Stimulated activated CD4-positive, alpha-beta T cell treated with anti-CD3 and anti-CD28 coated beads, Interleukin-2, amount 100 ng/mL, for 4 hours (primary cell): ENCODE measurements at places on chromosomes 1 and 21.

DNA sequence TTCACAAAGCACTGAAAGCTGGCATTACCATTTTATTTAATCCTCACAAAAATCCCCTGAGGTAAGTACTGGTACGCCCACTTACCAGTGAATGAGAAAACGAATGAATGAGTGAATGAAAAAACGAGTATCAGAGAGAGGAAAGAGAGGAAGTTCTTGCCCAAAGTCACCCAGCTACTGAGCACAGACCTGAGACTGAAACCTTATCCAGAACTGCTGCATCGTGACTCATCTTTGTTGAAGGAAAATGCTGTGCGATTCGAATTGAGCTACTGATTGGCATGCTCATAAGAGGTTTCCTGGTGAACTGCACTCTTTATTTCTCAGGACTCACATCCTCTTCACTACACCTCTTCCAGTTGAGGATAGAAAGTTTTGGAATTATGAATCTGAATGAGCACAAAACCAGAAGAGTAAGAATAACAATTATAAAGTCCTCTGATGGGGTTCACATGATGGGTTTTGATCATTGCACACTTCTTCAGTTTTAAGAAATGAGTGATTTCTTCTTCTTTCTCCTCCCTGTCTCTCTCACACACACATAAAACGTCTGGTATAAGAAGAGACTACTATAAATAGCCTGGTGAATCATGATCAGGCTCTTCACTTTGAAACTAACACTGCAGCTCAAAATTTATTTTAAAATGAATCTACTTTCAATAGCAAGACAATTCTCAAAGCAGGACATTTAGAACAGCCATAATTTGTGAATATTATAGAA lies 32.1 kb downstream of the IL12RB2 start:
- no peak for DNase-seq

DNA sequence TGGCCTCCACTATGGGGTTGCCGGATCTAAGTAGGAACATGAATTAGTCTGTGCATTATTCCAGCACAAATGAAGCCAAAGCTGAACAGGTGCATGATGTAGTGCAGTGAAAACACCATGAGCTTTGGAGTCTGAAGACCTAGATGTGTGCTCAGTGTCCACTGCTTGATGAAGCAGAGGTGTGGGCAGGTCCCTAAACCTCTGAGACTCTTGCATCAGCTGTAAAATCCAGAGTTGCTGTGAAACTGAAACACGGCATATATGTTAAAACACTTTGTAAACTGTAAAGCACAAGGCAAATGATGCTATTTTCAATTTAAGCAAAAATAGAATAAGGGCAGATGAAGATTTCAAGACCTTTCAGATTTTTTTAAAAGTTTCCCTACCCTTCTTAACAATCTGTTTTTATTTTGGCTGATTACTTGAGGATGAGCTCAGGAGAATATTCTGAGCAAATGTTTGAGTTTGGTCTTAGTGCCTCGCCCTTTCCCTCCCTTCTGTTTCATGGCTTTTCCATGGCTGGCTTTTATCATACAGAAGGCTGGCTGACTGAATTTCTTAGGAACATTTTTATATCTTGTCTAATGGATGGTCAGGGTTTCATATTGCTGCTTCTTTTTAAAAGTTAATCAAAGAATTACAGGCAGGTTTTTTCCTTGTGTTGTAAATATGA lies 221.8 kb downstream of the NTNG1 start:
- no peak for DNase-seq

DNA sequence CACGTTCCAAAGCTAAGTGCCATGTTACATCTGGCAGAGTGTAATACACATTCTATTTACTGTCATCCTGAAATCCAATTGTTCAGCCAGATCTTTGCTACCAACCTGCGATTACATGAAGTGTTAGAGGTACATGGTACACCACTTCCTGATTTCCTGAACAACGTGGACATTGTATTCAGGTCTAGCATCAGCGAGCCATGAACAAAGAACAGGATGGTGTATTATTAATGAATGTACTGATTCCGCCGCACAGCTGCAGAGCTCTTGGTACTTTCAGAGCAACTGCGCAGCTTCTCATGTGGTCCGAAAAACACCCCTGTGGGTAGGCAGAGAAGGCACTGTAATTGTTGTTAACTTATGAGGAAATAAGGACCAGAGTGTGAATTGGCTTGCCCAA lies 511.4 kb downstream of the AJAP1 start:
- DNase-seq = no peak

GRCh38 chr1:82819234-82819633 lies 1018.5 kb downstream of the ADGRL2 start:
- DNase-seq = no peak

- no peak for DNase-seq
These were observed 1.6 kb downstream of the FCRL2 start for GRCh38 chr1:157775101-157775870.

- no peak for DNase-seq
These were observed 2.2 kb downstream of the MMEL1 start for GRCh38 chr1:2630498-2631135.

GRCh38 chr1:13451399-13451965 lies 41.2 kb downstream of the PRAMEF20 start:
- DNase-seq = no peak

DNA sequence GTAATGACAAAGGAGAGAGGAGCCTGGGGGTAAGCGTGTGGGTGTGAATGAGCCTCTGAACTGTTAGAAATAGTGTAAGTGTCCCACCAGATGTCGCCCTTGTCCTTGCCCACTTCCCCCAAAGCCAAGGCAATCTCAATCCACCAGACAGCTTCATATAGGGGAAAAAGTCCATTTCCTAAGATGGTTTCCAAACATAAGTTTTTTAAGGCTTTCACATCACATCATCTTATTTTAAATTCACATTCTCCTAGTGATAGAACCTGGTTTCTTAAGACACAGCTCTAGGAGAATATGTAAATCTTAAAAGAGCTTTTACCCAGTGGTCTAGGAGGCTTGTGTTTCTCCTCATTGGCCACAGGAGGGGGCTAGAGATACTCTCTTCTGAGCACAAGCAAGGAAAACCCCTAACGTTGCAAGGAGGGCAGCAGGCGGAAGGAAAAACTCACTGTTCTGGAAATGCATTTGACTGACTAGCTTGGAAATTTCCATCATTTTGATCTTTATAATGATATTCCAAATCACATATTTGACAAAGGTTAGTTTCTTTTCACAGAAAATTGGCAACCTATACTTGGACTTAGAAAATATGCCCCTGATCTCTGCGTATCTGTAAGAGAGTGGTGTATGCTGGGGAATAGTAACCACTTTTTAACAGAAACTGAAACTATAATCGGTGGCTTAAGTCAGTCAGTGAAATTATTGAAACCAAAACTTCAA lies 51.9 kb upstream of the LPAR3 start:
- DNase-seq = peak; percentile 73

- no peak for DNase-seq
These were observed 33.0 kb downstream of the HUNK start for GRCh38 chr21:31905503-31906451.

DNA sequence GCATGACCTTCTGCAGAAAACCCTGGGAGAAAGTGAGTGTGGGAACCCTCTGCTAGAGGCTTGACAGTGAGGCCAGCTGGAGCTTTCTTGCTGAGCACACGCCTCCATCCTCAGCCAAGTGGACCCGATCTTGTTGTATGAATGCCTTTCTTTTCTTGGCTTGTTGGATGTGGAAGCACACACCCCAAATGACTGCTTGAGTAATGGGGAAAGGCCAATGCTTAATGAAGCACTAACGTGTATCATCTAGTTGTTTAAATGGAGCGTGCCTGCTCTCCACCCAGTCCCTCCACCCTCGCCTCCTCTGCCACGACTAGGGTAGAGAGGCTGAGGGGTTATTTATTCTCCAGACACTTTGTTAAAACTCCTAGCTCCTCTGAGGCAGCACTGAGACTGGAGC lies 54.3 kb upstream of the IKBKE start:
- no peak for DNase-seq

GRCh38 chr1:29466258-29466657 lies 229.9 kb downstream of the PTPRU start:
- no peak for DNase-seq

DNA sequence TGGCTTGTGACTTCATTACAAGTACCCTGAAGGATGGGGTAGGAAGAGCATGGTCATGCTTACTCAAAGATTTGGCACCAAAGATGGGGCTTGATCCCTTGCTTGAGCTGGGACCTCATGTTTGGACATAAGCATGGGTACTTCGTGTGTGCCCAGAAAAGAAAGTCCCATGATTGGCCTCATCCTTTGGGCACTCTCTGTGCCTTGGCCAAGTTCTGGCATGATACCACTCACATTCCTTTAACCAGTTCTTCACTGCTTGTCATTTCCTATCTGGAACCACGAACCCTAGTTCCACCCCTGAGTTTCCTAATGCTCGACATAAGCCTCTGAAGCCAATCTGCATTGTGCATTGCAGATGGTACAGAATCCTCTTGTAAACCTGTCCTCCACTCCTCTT lies 107.0 kb downstream of the NAV1 start:
- no peak for DNase-seq

DNA sequence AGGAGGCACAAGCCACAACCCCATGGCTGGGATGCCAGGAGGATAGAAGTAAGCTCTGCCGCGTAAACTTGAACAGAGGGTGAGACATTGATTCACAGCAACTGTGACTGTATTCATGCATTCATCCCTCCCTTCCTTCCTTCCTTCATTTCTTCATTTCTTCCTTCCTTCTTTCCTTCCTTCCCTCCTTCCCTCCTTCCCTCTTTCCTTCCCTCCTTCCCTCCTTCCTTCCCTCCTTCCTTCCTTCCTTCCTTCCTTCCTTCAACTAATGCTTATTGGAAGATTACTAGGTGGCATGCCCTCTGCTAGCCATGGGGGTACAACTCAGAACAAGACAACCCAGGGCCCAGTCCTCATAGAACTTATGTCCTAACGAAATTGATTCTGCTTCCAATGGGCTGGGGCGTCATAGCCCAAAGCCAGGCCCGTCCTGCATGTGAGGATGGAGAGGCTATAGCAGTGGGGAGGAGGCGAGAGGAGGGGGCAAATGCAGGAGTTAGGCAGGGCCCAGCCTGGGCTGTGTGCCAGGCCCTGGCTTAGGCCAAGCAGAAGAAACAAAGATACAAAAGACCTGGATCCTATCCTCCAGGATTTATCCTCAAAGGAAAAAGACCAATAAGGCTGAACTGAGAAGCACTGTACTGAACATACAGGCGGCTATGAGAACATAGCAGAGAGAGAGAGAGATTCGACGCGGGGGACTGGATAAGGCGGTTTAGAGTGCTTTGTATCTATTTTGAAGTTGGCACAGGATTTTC lies 24.4 kb upstream of the PAXBP1 start:
- no peak for DNase-seq

DNA sequence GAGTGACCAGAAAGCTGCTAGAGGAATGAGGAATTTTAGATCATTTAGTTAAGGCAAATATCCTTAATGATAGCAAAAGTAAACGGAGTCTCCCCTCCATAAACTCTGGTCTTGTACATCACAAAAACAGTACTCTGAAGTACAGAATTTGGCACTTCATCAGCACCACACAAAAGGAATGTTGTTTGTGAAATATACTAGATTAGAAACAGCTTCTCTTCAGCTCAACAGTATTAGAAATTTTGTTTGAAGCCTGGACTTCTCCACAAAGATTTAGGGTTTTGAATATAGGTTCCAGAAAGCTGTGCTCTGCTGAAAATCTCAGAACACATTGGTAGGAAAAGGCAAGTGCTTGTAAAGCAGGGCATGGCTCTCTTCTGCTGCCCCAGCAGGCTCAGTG lies 135.1 kb upstream of the PTGFR start:
- DNase-seq = no peak

DNA sequence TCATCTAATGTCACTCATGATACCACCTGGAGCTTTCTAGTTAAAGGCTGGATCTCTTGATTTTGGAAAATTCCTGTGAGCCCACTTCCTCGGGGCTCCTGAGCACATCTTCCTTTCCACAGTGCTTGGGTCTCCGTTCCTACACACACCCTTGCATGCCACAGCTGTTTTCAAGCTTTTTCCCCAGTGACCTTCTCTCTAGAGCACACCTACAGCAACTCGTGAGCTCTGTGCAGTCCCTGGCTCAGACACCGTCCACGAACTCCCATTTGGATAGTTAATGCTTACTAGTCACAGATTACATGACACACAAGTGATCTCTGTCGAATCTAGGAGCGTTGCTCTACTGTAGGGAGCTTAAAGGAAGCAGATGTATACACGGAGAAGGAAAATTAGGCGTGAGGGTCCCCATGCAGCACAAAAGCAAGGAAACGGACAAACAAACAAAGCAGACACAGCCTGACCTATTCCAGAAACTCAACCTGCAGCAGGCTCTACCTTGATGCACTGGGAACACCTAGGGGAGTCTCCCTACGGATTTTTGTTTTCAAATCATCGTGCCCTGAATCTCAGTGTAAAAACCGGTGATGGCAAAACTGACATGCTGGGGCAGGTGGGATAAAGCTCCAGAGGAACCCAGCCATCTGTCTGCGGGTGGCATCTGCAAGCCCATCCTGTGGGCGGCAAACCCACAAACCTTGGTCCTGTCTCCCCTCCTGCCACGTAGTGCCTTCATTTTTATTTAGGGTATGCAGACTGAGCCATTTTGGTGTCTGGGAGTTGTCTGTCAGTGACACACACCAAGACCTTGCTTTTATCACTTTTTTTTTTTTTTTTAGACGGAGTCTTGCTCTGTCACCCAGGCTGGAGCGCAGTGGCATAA lies 177.8 kb downstream of the RUNX1 start:
- DNase-seq = no peak

DNA sequence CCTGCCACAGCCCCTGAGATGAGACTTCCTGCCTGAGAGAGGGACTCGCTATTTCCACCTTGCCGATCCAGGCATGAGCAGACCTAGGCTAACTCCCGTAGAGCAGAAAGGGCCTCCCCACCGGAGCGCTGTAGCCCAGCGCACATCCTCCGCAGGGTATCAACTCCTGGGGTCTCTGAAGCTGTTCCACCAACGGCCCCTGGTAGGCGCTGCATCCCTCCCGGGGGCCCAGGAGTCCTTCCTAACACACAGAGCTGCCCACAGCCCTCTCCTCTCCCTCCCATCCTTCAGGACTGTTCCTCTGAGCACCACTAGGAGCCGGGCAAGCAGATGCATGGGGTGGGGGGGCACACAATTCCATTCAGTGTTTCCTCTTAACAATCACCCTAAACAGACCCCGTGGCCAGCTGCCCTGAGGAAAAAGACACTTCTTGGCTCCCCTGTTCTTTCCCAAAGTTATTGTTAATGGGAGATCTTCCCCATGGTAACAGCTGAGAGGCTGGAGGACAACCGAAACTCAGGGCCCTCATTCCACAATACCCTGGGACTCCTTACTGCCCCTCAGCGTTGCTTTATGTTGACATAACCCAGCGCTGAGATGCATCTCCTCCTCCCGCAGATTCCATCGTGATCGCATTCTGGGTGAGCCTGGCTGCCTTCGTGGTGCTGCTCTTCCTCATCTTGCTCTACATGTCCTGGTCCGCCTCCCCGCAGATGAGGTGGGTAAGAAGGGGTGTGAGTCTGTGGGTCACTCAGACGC lies 7.5 kb downstream of the MRAP start:
- DNase-seq = no peak

- DNase-seq = no peak
These were observed 319 bp downstream of the HES2 start for GRCh38 chr1:6419397-6419803.
